ENCODE measurements at places on chromosomes 13 and 19. TPM values are rescaled to one million over a fixed set of nuclear protein-coding genes. Genes with fewer than 3 reads are reported as not detected.

TEX101 gene
- not detected for total RNA-seq

ELOF1 gene
- 56.1 TPM for total RNA-seq

ZNF229 gene
- 5.2 TPM for total RNA-seq

ZNF805 gene
- total RNA-seq, result 21.3 TPM

SMIM44 gene
- total RNA-seq, result not detected

FLT1 gene
- total RNA-seq, result 23.0 TPM

COL4A2 gene
- total RNA-seq, result 26.4 TPM

PTGER1 gene
- 0.91 TPM for total RNA-seq

MEDAG gene
- 0.48 TPM for total RNA-seq

FCER2 gene
- 0.38 TPM for total RNA-seq

KL gene
- total RNA-seq, result 1.4 TPM

PRTN3 gene
- total RNA-seq, result 1.5 TPM

WDR87 gene
- total RNA-seq, result not detected

KIRREL2 gene
- 0.74 TPM for total RNA-seq

TEX29 gene
- total RNA-seq, result 4.4 TPM
